WTC11 (cell line): ENCODE measurements at places on chromosomes 5 and 9. TPM values are rescaled to one million over a fixed set of nuclear protein-coding genes. Genes with fewer than 3 reads are reported as not detected.

DNA sequence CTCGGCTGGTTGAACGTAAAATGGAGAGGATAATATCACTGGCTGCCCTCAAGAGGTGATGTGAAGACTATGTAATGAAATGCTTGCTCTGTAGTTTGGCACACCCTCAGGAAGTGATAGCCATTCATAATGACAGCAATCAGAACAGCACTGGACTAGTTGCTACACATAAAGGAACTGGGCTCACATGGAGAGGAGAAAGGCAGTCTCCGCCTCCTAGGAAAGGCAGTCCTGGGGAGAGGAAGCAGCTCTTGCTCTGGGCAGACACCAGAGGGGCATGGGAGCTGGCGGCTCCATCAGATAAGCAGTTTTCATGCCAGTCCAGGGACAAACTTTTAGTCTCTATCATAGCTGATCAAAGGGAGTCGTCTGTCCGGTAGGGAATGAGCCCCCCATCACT is 46.9 kb downstream of the ARHGEF37 start:
- H3K27ac ChIP-seq: no peak overlapping the region
- DNase-seq: no peak
- H3K4me1 ChIP-seq: peaks cover 21% of the 10 kb centered on the region
- H3K27me3 ChIP-seq: no peaks in the 10 kb centered on the region

DNA sequence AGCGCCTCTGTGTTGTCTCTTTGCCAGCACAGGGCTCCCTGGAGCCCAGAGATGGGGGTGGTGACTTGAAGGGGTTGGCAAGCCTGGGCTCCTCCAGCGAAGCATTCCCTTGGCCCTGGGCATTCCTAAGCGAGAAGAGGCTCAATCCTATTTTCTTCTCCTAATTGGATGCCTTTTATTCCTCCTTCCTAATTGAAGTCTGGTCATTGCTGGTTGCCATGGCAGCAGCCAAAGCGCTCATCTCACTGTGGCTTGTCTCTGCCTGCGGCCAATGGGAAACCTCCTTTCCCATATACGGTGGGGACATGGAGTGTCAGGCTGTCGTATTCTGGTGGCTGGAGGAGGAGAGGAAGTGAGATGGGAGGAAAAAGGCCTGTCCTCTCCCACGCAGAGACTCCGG is 52.3 kb upstream of the RARS1 start:
- H3K4me3 ChIP-seq: no peak overlapping the region
- no peak overlapping the region for H3K27ac ChIP-seq
- peaks cover 11% of the 10 kb centered on the region for H3K4me1 ChIP-seq
- DNase-seq: no peak
- no peaks in the 10 kb centered on the region for H3K27me3 ChIP-seq

GRCh38 chr9:71042448-71042990 is 78.9 kb downstream of the TRPM3 start:
- H3K36me3 ChIP-seq: no peaks in the 10 kb centered on the region
- no peak for DNase-seq
- no peak overlapping the region for H3K27ac ChIP-seq

DNA sequence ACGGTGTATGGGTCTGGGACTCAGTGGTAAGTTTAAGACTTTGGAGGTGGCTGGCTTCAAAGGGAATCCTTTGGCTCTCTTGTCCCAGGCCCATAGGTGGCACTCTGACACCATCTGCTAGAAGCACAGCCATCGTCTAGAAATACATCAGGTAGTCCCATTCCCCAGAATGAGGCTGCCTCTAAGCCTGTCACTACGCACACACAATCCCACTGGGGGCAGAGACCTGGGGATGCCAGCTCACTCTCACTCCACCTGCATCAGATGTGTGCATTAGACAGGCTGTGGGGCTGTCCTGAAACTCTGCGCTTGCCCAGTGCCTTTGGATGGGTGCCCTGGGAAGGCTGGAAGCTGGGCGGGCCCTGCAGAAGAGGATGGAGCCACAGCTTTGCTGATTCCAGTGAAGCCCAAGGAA is 127.5 kb upstream of the PANK3 start:
- no peaks in the 10 kb centered on the region for H3K4me1 ChIP-seq
- no peaks in the 10 kb centered on the region for H3K36me3 ChIP-seq
- no peaks in the 10 kb centered on the region for H3K27me3 ChIP-seq
- no peak overlapping the region for H3K4me3 ChIP-seq
- no peak overlapping the region for H3K27ac ChIP-seq
- DNase-seq: peak; percentile 63

DNA sequence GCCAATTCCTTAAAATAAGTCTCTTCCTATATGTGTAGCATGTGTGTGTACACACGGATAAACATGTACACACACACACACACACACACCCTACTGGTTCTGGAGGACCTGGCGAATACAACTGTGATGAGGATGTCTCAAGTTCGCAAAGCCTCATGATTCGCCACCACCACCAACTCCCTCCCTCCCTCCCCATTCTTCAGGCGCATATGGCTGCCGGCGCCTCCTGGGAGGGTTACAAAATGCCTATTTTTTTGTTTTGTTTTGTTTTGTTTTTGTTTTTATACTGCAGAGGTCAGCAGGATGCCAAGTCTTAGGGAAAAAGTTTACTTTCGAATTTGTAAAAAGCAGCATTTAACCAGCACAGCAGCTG is 88.0 kb downstream of the DAP start:
- no peak overlapping the region for H3K4me3 ChIP-seq
- peaks cover 10% of the 10 kb centered on the region for H3K36me3 ChIP-seq
- no peaks in the 10 kb centered on the region; the same call in 1 of the 2 replicates for H3K27me3 ChIP-seq
- no peak overlapping the region for H3K27ac ChIP-seq

DNA sequence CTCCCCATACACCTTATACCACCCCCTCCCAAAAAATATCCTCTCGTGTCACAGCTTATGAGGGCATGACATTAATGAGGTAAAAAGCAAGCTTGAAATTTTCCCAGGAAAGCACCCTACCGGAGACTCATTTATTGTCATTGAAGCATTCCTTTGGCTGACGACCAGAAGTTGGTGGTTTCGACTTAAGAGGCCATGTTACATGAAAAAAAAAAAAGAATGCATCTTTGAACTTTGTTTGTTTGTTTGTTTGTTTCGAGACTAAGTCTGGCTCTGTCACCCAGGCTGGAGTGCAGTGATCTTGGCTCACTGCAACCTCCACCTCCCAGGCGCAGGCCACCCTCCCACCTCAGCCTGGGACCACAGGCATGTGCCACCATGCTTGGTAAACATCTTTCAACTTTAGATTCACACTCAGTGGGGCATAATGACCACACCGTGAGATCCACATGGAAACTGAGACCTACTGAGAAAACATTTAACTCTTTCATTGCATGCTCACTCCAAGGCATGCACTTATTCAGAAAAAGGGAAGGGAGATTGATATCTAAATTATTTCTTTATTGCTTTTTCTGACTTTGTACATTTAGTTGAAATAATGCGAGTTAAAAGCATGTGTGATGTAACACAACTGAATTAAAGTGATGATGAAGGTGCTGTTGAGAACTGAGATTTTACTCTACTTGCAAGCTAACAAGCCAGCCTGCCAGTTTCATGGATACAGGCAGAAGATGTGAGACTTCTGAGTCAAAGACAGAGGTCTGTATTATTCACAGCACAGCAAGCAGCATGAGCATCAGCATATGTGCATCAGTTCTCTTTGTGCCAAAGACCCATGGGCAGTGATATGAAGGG is 5.1 kb upstream of the RAB14 start:
- H3K4me1 ChIP-seq: peaks cover 9% of the 10 kb centered on the region
- no peaks in the 10 kb centered on the region for H3K36me3 ChIP-seq
- DNase-seq: no peak
- no peak overlapping the region for H3K27ac ChIP-seq
- peaks cover 2% of the 10 kb centered on the region; the same call in 1 of the 2 replicates for H3K27me3 ChIP-seq

DNA sequence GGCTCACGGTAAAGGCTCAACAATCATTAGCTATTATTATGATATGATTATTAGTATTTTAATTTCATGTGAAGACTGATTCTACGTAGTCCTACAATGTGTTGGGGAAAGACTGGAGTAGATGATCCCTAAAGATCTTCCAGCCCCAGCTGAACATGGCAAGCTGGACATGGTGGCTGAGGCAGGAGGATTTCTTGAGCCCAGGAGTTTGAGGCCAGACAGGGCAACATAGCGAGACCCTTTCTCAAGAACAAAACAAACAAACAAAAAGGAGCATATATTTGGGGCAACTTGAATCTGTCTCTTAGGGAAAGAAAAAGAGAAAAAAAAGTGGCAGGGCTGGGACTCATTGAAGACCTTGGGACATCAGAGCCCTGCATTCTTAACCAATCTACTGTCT is 16.2 kb upstream of the FAT2 start:
- no peaks in the 10 kb centered on the region for H3K4me1 ChIP-seq
- H3K27ac ChIP-seq: no peak overlapping the region
- H3K27me3 ChIP-seq: no peaks in the 10 kb centered on the region; the same call in 1 of the 2 replicates
- no peaks in the 10 kb centered on the region for H3K36me3 ChIP-seq
- no peak for DNase-seq

DNA sequence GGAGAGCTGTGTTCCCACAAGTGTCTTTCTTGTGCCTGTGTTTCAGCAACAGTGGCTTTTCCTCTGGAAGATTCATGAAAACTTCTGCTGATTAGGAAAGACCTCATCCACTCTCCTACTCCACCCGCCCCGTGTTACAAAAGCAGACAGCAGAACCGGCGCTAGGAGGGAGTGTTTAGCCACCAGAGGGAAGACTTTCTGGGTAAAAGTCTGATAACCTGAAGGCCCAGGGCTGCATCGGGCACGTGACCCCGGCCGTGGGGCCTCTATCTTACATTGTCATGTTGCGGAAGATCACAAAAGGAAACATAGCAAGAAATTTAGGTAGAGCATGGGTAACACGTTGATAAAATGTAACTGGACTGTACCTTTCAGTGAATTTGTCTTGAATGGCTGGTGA is 32.0 kb upstream of the DMRT2 start:
- no peaks in the 10 kb centered on the region for H3K4me1 ChIP-seq
- no peaks in the 10 kb centered on the region for H3K36me3 ChIP-seq
- H3K4me3 ChIP-seq: no peak overlapping the region
- peak; percentile 63 for DNase-seq
- peaks cover 16% of the 10 kb centered on the region for H3K27me3 ChIP-seq

DNA sequence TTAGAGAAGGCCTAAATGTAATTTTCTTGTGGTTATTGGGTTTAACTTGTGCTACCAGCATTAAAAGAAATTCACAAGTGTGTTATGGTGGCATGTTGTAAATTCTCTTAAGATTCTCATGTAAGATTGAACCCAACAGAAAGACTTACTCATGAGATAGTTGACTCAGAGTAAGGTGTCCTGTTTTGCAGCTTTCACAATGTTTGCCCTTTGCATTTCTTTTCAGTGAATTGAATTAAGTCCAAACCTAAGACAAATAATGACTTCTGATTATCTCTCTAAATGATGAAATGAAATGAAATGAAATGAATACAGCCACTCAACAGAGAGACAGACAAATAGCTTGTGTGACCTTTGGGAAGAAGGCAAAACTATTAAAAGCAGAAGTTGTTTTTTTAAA is 1696.9 kb upstream of the WWC1 start:
- no peak for DNase-seq
- H3K27me3 ChIP-seq: no peaks in the 10 kb centered on the region
- H3K27ac ChIP-seq: no peak overlapping the region

GRCh38 chr9:126830827-126831226 is 26.0 kb downstream of the ZBTB43 start:
- peaks cover 28% of the 10 kb centered on the region for H3K36me3 ChIP-seq
- H3K4me1 ChIP-seq: no peaks in the 10 kb centered on the region
- H3K4me3 ChIP-seq: no peak overlapping the region
- DNase-seq: no peak

- no peak for DNase-seq
- H3K4me1 ChIP-seq: peaks cover 47% of the 10 kb centered on the region
- H3K36me3 ChIP-seq: 0 out of 2 replicates have a peak, but pooled peaks cover 4% of the 10 kb centered on the region
- H3K27ac ChIP-seq: peak overlapping the region; percentile 43; the same call in 1 of the 2 replicates
- no peaks in the 10 kb centered on the region for H3K27me3 ChIP-seq
- no peak overlapping the region for H3K4me3 ChIP-seq
These were observed 3.1 kb downstream of the PJA2 start for GRCh38 chr5:109406719-109407118.

- H3K36me3 ChIP-seq: no peaks in the 10 kb centered on the region
- no peaks in the 10 kb centered on the region; the same call in 1 of the 2 replicates for H3K27me3 ChIP-seq
- no peak for DNase-seq
- no peak overlapping the region for H3K4me3 ChIP-seq
These were observed 97.5 kb downstream of the RFK start for GRCh38 chr9:76296561-76297310.

Gene PCDHGB4
- 7.8 to 9.1 TPM (median 8.8 TPM) in 3 replicates for total RNA-seq

Gene ADAMTS6
- total RNA-seq: 2.6 to 3.5 TPM (median 2.8 TPM) in 3 replicates
